ENCODE measurements at places on chromosomes 1 and 21.

GRCh38 chr1:60169206-60169605 is 95.6 kb upstream of the C1orf87 start:
- DNase-seq = no peak

- DNase-seq = no peak
Observed at GRCh38 chr1:25770541-25771220, 29.3 kb upstream of the SELENON start.

DNA sequence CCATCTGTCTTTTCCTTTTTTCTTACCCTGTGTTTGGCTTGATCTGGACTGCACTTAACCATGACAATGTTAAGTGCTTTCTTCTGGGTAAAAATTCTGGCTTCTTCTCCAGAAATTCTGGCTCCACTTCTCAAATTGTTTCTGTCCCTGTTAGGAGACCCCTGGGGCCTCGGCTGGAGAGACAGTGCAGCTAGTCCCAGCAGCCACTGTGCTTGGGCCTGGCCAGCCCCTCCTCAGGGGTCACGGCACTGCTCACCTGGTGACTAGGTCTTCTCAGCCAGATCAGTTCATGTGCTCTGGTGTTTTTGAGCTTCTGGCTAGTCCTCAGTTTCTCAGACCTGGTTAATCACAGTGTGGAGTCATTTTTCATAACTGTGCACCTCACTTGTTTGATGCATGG is 72.4 kb downstream of the ADARB1 start:
- no peak for DNase-seq

DNA sequence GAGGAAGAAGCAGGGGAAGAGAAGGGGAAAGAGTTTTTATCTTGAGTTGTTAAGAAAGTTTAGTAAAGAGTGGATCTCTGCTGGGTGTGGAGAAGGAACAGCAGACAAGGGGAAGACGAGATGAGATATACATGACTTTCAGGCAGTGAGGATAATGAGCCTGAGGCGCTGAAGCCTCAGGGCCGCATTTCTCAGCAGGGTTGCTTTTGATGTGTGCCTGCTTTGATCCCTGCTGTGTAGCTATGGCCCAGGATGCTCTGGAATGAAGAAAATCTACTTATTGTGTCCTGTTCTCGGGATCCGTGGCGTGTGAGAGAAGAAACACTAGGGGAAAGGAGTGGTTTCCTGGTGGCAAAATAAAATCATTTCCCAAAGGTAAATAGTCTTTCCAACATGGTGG is 15.1 kb upstream of the RPE65 start:
- no peak for DNase-seq

- no peak for DNase-seq
Observed at GRCh38 chr1:213231795-213232231, 180.8 kb downstream of the RPS6KC1 start.

DNA sequence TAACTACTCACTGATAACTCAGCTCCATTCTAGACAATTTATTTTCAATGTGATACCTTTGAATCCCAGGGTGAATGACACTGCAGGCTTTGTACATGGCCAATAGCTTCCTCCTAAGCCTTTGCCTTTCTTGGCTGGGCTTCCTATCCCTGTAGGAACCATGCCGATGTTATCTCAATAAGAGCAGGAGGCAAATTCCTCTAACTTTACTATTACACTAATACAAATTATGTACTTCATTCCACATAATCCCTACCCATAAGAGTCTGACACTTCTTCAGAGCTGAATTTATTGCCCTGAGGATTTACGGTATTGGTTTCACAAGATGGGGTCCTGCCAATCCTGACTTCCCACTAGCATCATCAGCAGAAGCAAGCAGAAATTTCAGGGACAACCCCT is 14.0 kb downstream of the TGFBR3 start:
- DNase-seq = no peak

GRCh38 chr1:196306421-196306820 is 301.8 kb downstream of the KCNT2 start:
- DNase-seq = no peak

DNA sequence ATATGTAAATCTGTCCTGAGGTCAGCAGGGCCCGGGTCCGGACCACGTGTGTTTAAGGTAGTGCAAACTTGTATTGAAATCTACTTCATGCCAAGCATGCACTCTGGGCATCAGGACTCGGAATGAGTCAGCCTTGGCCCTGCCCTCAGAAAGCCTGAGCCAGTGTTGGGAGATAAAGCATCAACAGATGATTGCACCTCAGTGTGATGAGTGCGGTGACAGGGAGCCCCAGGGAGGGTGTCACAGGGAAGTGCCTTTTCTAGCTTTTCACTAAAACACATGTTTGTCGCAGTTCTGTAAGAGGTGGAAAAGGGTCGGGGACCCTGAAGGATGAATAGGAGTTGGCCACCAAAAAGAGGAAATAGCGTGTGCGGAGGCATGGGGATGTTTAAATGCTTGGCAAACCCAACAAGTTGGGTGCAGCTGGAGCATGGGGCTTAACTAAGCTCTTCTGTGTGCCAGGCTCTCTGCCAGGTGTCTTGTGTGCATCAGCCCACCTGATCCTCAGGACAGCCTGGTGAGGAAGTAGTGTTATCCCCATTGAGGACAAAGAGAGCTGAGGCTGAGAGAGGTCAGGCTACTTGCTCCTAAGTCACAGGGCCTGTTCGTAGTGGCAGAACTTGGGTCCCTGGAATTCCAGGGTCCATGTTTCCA is 48.2 kb upstream of the EPB41 start:
- DNase-seq = no peak

DNA sequence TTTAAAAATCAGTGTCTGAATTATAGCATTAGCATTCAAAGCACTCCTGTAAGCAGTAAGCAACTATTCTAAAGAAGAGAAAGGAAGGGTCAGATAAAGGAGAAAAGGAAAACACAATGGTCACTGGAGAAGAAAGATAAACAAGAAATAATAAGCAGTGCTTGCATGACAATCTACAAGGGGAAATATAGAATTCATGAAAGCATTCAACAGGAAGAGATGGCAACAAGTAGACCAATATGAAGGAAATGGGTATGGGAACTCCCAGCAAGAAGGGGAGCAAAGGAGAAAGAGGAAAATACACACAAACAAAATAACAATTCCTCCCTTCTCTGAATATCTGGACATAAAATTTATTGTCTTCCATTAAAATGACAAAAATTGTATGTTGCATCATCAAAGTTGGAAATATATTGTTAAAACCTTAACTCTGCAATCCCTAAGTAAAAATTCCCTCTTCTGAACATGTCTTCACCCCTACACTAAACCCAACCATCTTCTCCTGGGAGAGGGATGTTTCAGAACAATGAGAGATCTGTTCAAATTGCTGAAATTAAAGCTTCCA is 206.3 kb upstream of the SAMSN1 start:
- DNase-seq = no peak

Measured in activated CD8-positive, alpha-beta memory T cell treated with anti-CD3 and anti-CD28 coated beads for 1 hour (primary cell).